NCI-H226 (cell line): ENCODE measurements at places on chromosomes 3 and 15.

GRCh38 chr3:83317605-83318004 lies 1556.2 kb upstream of the GBE1 start:
- DNase-seq = no peak

DNA sequence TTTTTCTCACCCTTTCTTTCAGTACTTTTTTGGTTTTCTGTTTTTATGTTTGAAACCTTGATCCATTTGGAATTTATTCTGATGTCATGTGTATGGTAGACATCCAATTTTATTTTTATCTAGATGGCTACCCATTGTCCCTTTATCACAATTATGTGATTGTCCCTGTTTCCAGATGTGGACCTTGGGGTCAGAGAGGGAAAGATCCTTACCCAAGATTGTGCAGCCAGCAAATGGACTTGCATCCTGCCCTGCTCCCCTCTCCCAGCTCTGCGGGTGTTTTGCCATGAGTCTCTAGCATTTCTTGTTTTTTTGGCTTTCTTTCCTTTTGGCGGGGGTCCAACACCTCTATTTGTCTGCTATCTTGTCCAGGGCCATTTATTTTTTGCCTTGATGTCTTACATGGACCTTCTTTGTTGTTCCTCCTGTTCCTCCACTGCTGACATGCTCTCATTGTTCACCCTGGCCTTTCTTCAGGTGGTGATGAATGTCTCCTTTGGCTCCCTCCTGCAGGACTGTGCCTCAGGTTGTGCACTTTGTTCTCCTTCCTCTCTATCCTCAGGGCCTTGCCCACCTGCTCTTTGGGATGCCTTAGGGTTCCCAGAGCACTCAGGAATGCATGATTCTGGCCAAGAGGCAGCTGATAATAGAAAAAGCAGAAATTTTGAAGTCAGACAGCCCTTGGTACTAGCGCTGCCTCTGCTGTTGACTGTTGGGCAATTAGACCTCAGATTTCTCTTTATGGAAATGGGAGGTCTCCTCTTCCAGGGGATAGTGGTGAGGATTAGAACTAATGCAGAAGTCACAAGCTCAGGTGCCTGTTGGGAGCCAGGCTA lies 84.3 kb downstream of the EEFSEC start:
- no peak for DNase-seq

DNA sequence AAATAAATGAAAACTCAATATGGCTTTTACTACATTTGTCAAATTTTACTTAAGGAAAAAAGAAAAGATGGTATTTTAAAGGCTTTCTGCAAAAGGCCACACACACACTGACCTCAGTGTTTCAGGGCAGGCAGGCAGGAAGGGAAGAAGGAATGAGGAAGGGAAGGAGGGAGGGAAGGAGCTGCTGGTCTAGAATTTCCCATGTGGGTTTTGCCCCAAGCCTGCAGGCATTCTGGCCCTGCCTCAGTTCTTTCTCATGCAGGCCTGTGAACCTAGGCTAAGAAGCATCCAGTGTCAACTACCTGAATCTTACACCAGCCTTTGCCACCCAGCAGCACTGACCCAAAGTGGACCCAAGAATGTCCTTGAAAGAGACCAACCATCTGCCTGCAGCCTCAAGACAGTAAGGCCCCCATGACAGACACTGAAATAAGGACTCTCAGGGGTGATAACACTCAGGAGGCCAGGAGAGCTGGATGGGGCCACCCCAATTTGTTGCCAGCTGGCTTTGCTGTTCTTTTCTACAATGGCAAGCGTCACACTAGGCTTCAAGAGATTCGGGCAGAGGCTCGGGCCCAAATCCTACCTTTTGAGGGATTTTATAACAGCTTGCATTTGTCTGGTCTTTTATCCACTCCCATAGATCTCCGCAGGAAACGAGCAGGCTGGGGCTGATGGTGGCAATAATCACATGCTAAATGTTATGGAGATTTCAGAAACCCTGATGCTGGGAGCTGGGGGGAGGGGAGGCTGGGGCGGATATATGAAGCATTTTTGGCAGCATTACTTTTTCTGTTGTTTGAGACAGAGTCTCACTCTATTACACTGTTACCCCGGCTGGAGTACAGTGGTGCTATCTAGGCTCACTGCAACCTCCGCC lies 51.4 kb downstream of the XXYLT1 start:
- DNase-seq = no peak

DNA sequence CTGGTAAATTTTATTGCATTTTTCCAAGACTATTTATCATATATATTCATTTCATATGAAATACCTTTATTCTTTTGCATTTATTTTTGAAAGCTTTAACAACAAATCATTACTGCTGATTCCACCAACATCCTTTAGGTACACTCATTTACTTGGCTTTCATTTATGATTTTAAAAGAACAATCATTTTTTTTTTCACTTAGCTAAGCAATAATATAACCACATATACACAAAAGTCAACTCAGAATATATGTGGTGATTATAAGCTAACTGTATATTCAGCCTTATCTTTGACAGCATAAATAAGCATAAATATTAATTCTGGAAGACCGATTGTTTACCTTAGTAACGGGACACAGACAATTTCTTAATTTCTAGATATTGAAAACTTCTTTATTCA lies 458.6 kb upstream of the ZNF385D start:
- DNase-seq = no peak

- peak; percentile 56 for DNase-seq
Measured at GRCh38 chr3:51343918-51344687, 41.0 kb upstream of the MANF start.

DNA sequence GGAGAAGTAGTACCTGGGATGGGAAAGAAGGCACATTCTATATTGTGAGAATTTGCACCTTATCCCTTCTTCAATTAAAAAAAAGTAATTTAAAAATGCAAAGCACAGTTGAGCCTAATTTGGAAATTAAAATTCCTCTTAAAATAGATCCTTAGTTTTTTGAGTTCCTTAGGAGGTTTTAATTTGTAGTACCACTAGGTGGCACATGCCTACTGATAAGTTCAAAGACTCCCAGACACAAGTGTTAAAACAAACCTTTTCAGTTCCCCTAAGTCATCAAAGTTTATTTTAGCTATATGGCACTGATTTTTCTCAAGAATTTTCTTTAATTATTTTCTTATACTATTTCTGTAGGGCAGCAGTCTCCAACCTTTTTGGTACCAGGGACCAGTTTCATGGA lies 127.6 kb upstream of the AZI2 start:
- peak; percentile 3 for DNase-seq

DNA sequence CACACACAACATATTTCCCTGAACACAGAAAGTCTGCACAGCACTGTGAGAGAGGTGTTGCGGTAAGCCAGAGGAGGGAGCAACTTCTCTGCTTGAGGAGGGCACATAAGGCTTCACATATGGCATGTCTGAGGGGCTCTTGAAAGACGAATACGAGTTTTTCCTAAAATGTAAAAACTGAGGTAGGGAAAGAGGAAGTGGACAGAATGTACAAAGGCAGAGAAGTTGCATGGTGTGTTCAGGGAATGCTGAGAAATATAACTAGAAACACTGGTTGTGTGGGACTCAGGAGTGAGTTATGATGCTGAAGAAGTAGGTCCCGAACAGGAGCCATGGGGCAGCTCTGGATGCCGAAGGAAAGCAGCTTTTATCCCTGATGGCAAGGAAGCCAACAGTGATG lies 22.8 kb upstream of the ATP8B4 start:
- no peak for DNase-seq

- no peak for DNase-seq
Measured at GRCh38 chr15:83471307-83471866, 24.2 kb downstream of the SH3GL3 start.

- DNase-seq = no peak
Measured at GRCh38 chr15:92747047-92747446, 91.5 kb upstream of the FAM174B start.
